Fibroblast of skin of right biceps (primary cell): ENCODE measurements at places on chromosomes 2 and 18.

- DNase-seq: no peak
Observed at GRCh38 chr2:42978175-42978886, 185.9 kb upstream of the HAAO start.

GRCh38 chr2:45134726-45135125, 125.5 kb upstream of the SIX2 start:
- DNase-seq: no peak

DNA sequence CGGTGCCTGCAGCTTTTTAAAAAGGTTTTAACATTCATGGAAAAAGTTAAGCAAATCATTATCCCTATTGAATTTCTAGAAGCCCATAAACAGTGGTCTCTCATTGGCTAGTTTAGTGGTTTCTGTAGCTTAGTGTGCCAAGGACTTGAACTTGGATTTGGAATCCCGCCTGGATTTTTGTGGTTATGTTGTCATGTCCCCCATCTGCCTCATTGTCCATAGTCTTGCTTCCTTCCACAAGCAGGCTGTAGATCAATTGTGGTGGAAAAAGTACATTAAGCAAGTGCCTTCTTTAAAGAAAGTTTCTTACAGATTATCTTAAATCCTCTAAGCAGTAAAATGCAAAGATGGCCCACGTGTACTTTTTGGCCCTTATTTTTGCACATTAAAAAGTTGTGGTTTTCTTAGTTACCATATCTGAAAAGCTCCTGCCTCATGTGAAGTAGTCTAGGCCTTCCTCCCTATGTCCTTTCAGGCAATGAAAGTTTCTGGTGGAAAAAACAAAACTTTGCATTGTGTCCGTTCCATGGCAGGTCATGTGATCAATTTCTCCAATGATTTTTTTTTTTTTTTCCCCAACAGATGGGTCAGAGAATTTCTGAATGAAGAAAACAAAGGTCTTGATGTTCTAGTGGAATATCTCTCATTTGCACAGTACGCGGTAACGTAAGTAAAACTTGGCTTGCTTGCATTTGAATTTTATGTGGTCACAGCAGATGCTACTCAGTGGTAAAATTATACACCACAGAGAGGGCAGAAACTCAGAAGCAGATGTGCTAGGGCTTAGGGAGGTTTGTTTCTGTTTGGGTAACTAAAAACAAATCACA, 158.9 kb downstream of the PRPF40A start:
- peak; percentile 94 for DNase-seq

GRCh38 chr2:140257692-140258300, 1477.6 kb upstream of the NXPH2 start:
- no peak for DNase-seq

GRCh38 chr2:11789243-11789642, 42.8 kb downstream of the LPIN1 start:
- DNase-seq: no peak

- DNase-seq: no peak
Observed at GRCh38 chr2:51718881-51719280, 686.9 kb upstream of the NRXN1 start.

- peak; percentile 22 for DNase-seq
Observed at GRCh38 chr2:126700677-126701076, 44.7 kb downstream of the GYPC start.

DNA sequence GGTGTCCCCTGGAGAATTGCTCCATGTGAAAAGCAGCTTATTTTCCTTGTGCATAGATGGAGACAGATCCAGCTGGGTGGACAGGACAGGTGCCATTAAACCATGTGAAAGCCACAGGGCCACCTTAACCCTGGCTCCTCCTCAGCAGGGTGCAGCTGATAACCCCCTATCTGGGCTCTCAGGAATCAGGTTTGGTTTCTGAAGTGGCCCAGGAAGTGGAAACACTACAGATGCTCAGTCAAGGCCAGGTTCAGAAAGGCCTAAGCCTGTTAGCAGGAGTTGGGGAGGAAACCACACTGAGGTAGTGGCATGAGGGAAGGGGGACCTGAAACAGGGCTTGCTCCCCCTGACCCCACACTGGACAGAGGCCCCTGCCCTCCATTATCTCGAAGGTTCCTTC, 217.0 kb downstream of the SPP2 start:
- no peak for DNase-seq

DNA sequence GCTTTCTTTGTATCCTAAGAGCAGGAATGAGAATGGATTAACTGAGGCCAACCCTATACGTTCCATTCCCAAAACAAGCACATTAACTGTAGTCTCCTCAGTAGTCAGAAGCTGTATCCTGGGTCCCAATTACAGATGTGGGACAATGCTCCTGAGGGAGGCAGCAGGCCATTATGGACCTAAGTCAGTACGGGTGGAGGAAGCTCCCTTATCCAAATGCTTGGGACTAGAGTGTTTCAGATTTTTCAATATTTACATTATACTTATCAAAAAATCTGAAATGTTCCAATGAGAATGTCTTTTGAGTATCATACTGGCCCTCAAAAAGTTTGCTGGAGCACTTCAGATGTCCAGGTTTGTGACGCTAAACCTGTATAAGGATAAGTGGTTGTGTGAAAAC, 90.1 kb downstream of the PRELID3A start:
- DNase-seq: no peak

GRCh38 chr2:133821107-133821760, 253.0 kb upstream of the NCKAP5 start:
- peak; percentile 74 for DNase-seq

GRCh38 chr2:69395866-69396265, 8.8 kb upstream of the GFPT1 start:
- DNase-seq: no peak

DNA sequence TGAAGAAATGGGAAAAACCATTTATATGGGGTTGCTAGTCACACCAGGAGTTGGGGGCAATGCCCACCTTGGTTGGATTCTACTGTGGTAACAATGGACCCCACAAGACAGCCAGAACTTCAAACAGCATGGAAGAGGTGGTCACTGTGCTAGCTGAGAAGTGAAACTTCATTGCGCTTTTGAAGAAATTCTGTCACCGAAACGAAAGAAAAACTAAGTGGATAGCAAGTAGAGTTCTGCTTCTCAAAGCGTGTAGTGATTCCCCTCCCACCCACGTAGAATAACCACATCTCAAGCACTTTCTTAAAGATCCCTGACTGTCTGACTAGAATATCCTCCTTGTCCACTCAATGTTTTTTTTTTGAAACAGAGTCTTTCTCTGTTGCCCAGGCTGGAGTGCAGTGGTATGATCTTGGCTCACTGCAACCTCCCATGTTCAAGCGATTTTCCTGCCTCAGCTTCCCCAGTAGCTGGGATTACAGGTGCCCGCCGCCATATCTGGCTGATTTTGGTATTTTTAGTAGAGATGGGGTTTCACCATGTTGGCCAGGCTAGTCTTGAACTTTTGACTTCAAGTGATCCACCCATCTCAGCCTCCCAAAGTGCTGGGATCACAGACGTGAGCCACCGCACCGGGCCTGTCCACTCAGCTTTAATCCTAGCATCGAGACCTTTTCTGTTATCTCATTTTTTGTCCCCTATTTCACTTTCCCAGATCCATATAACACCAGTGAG, 30.1 kb upstream of the CCL20 start:
- DNase-seq: no peak

DNA sequence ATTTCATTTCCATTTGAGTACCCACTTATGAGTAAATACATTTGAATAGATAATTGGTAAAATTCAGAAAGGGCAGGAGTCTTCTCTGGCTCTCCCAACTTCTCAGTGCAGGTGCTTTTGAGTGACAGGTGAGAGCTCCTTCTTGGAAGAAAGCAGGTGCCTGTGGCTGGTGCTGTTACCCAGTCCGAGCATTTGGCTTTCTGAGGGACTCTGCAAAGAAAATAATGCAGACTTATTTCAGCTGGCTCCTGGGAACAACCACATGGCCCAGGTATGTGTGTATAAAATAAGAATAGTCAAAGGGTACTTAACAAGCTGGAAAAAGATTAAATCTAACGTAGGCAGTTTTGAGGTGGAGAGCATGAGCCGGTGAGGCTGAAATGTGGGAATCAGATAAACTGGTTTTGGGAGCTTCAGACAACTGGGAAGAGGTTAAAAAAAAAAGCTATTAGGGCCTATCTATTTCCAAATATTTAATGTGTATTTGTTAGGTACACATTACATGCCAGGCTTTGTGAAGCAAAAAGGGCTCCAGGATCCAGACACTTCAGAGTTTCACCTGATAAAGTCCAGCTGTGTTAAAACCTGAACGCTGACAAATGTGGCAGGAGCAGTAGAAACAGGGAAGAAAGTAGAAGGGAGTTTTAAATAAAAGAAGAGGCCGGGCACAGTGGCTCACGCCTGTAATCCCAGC, 20.6 kb downstream of the ZNF236 start:
- DNase-seq: no peak

- peak; percentile 43 for DNase-seq
Observed at GRCh38 chr2:74206180-74206688, 7.8 kb downstream of the MTHFD2 start.
